RKO (cell line): ENCODE measurements at places on chromosomes 7 and 10.

DNA sequence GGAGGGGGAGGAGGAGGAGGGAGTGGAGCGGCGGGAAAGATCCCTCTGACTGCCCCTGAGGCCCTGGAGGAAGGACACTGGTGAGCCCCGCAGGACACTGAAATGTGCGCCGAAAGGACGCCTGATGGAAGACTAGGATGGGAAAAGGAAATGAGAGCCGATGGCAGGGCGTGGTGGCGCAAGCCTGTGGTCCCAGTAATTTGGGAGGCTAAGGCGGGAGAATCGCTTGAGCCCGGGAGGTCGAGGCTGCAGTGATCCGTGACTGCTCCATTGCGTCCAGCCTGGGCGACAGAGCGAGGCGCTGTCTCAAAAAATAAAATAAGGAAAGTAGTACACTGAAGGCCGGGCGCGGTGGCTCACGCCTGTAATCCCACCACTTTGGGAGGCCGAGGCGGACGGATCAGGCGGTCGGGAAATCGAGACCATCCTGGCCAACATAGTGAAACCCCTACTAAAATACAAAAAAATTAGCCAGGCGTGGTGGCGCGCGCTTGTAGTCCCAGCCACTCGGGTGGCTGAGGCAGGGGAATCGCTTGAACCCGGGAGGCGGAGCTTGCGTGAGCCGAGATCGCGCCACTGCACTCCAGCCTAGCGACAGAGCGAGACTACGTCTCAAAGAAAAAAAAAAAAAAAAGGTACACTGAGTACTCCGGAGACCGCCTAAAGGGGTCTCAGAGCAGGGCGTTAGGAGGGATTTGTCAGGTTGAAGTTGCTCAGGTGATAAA, 561 bp upstream of the HNRNPF start:
- no peak for DNase-seq

- DNase-seq, result no peak
Observed at GRCh38 chr10:5447611-5448071, 35.3 kb downstream of the NET1 start.

- DNase-seq, result no peak
Observed at GRCh38 chr10:113226399-113226798, 276.4 kb downstream of the TCF7L2 start.

GRCh38 chr10:30378201-30378995, 29.3 kb upstream of the MTPAP start:
- DNase-seq, result no peak

- DNase-seq, result no peak
Observed at GRCh38 chr7:112990624-112991023, 96.0 kb downstream of the GPR85 start.
